ENCODE measurements at places on chromosomes 11 and 22.

- no peak for DNase-seq
Measured at GRCh38 chr11:113895367-113896155, 9.0 kb upstream of the HTR3B start.

DNA sequence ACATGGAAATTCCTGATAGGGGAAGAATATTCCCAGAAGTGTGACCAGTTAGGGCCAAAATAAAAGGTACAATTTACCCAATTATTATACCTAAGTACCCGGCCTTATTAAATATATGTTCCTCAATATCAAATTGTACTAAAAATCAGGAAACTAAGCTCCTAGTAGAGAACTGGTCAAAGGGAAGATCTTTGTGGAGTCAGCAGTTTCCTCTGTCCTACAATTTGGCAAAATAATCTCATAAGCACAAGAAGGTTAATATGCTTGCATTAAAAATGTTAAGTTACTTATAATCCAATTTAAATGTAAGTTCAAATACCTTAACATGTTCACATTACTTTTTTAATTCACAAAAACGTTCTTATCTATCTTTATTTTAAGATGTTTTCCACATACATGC lies 10.3 kb downstream of the TTC28 start:
- DNase-seq, result no peak

DNA sequence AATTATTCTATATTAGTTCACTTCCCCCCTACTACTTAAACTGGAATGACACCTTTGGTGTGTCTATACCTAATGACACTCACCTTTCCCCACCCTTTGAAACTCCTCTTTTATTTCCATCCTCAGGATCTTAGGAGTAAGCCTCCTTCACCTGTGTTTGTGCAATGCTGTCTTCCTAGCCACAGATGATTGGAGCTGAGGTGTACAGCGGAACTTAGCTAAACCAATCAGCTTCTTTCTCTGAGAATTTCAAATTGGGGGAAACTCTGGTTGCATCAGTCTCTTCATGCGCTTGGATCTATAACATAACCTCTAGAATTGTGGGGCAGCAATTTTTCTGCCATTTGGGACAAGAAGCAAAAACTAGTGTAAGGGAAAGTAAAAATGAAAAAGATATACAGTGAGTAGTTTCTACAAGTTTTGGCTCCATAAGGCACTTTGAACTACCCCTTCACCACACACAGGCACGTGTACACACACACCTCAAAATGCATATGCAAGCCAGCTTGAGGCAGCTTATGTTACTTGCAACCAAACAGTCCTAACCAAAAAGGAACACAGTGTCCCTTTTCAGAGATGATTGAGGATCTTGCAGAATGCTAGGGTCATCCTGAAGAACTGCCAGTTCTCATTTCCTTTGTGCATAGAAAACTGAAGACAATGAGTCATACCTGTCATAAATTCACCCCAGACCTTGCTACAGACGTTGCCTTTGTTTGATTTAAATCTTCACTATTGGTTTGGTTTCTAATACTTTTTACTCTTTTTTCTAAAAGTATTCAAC lies 36.0 kb upstream of the LDLRAD3 start:
- DNase-seq, result no peak

GRCh38 chr22:45053094-45053493 lies 43.3 kb upstream of the PHF21B start:
- no peak for DNase-seq

DNA sequence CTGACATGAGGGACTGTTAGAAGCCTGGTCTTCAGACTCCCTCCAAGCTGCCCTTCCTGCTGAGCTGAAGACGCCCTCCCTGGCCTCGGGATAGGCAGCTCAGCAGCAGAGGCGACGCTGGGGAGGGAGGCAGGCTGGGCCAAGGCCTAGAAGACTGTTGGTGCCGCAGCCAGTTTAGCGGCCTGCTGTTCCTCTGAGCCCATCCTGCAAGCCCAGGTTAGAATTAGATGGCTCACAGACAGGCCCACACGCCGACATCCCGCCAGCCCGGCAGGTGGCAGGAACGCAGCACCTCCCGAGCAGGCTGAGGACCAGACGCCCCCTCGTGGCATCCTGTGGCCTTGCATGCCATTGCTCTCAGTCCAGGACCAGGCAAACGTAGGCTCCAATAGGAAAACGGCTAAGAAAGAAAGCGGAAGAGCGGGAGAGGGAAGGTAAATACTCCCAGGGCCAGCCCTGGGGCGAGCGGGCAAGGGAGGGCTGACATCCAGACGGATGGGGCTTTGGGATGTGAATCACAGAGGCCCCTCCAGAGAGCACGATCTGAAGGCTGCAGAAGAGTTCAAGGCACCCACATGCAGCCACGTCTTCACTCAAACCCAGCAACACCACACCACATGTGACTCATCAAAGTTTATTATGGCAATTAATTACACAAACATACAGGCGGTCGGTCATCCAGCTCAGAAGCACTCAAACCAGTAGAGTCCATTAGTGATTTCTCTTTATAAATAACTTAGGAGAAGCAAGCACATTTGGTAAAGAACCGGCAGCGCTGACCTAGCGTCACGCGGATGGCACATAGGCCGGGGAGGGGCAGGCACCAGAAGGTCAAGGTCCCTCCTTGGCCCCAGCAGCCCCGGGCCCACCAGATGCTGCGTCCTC lies 27.6 kb downstream of the CD5 start:
- DNase-seq, result peak; percentile 90

GRCh38 chr22:18056161-18056666 lies 21.6 kb upstream of the PEX26 start:
- no peak for DNase-seq

DNA sequence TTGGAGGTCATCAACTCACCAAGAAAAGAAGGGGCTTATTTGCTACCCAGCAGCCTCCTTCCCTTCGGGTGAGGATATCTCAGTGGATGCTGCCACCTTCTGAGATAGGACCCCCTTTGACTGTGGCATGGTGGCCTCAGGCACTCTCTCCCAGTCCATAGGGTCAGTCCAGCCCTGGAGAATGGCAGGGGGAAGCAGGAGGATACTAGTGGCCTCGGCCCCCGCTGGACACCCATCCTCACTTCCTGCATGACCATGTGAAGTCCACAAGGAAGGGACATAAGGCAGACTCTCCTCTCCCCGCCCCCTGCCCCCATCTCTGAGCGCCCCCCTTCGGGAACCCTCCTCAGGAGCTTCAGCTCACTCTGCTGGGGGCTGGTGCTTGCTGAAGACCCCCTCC lies 24.4 kb downstream of the TPBGL start:
- no peak for DNase-seq

GRCh38 chr11:10592331-10592730 lies 23.9 kb upstream of the LYVE1 start:
- no peak for DNase-seq

DNA sequence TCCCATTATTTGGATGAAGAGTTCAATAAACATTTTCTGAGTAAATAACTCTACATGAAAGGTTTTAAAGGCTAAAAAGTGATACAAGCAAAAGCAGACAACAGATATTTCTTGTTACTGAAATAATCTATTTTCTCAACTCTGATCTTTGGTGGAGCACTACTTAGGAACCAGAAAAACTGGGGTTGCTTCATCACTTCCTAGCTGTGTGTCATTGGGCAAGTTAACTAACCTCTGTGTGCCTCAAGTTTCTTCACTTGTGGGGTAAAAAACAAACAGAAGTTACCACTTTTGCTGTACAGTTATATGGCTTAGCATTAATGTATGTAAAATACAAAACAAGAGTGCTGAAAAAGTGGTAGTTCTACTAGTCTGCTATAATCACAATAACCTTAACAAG lies 5.6 kb downstream of the MAPK1 start:
- no peak for DNase-seq

DNA sequence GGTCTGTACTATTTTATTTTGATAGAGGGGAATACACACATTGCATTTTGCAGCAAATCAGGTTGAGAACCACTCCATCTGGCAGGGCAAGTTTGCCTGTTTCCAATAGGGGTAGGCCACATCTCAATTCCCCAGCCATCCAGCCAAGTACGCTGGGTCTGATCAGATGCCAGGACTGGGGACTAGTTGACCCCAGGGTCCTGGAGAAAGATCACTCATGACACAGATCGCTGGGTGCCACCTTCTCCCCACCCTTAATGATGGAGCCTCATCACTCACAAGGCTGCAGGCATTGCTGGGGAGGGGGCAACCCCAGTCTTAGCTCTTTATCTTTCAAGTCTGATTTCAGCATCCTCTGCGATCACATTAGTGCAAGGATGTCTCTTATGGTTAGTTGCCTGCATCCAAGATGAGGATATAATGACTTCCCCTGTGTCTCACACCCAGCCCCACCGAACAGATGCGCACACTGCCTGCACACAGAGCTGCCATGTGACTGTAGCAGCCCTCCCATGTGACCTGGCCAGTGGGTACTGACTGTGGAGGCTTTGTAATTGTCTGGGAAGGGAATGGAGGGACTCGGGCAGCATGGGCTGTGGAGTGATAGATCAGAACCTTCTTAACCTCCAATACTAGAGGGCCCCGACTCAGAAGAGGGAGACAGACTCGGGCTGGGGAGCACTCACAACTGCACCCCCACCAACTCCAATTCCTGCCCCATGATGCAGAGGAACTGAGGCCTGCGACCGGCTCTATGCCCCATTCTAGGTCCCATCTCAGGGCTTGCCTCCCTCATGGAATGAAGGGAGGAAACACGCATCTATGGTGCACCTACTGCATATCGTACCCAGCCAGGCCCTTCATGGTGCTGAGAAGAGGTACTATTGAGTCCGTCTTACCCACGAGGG lies 155.8 kb downstream of the DSCAML1 start:
- no peak for DNase-seq

DNA sequence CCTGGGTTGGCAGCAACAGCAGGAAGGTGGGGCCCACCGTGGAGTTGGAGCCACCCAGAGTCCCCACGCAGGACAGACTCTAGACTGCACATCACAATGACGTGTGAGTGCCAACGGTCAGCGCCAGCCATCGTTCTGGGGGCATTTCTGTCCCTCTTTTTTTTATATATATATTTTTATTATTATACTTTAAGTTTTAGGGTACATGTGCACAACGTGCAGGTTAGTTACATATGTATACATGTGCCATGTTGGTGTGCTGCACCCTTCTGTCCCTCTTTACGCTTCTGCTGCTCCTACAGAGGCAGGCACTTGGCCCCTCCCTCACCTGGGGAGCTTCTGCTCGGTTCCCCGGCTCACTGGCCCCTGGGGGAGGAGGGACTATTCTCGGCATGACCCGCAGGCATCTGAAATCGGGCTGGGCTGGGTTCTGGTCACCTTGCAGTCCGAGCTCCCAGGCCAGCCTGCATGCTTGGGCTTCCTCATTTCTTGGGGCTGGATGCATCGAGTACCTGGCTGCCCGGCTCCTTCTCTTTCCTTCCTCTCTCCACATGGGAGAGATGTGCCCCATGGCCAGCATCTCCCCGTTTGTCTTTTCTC lies 787.4 kb downstream of the TBC1D22A start:
- DNase-seq, result no peak

DNA sequence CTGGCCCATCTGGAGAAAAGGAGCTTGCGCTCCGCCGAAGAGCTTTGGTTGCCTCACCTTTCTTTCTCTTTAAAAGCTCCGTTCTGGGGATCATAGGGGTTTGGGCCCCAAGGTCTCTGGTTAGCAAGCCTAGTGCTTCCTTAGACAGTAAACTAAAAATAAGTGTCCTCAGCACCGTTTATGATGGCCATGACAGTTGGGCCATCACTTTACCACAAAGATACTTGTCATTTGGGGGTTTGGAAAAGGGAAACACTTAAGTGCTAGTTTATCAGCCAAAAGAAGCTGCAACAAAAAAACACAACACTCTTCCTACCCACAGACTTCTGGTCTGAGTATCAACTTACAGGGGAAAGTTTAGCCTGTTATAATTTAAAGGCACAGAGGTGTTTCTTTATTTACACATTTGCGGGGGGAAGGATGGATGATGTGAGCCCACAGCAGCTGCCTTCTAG lies 88.4 kb upstream of the CD44 start:
- no peak for DNase-seq

DNA sequence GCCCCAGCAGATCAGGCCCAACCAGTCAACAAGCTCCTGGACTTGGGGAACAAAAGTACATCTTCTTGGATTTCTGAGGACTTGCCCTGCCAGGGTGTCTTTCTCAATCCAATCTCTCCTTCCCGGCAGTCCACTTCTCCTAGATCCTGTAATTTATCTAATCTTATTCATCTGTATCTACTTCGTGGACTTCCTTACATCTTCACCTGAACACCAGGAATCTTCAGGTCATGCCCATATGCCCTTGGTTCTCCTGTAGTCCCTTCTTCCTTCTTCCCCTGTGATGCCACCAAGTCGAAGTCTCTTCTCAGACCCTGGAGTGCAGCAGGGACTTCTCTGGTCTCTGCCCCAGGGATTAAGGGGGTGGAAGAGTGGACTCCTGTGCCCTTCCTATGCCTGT lies 100.3 kb downstream of the ZNF280B start:
- DNase-seq, result no peak

DNA sequence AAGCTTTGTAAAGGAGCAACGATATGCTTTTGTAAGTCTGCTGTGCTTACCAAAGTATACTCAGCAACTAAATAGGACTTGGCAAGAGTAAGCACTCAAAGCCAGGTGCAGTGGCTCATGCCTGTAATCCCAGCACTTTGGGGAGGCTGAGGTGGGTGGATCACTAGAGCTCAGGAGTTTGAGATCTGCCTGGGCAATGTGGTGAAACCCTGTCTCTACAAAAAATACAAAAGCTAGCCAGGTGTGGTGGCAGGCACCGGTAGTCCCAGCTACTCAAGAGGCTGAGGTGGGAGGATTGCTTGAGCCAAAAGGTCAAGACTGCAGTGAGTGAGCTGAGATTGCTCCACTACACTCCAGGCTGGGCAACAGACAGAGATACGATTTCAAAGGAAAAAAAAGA lies 67.5 kb downstream of the PAK1 start:
- DNase-seq, result no peak

DNA sequence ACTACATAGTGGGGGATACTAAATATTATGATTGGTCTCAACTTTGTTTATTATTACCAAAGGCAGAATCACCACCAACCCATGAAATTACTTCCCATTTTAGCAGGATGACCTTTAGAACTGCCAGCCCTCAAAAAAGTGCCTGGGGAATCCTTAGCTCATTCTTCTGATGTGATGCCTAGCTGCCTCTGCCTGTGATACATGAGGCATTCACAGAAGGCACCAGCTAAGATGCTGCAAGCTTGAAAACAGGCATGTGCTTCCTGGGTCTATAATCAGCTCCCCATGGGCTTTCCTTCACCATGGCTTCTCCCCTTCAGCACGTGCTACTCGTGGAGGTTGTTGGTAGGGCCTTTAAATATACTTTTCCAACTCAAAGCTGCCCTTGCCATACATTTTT lies 50.4 kb upstream of the ARHGAP20 start:
- DNase-seq, result no peak

DNA sequence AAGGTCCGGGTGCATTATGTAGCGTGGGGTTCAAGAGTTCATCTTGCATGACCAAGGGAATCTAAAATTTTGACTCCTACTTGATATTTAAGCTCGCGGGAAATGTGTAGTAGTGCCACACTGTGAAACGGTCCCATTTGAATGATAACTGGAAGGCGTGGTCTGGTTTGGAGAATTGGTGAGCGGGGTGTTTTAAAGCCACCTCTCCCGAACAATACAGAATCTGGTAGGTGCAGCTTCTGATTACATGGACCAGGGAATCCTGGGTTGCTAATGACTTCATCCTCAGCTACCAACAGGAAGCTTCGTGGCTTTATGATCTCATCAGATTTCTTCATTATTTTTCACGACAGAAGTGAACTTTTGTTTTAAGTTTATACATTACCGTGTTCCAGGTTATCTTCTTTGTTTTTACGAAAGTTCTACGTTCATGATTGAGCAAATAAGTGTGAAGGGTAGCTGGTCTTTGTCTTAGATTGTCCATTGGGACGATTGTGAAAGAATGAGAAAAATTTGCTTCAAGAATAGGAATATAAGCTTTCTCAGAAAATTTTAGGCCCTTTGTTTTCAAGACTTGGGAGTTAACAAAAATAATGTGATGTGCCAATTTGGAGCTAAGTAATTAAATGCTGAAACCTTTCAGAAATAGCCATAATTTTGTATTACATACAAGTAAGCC lies 1.7 kb downstream of the QSER1 start:
- peak; percentile 44 for DNase-seq
